SJSA1 (cell line): ENCODE measurements at places on chromosomes 2 and 18. TPM values are rescaled to one million over a fixed set of nuclear protein-coding genes. Genes with fewer than 3 reads are reported as not detected.

Gene FASTKD1
- 25.2 and 30.4 TPM in 2 replicates for total RNA-seq

Gene IL1B
- 4.2 and 4.3 TPM in 2 replicates for total RNA-seq

Gene RAB6C
- total RNA-seq = not detected in 2 replicates

Gene MGAT4A
- not detected in 2 replicates for total RNA-seq

GRCh38 chr2:47295131-47295980, 107.6 kb upstream of the MSH2 start:
- no peaks in the 10 kb centered on the region for H3K27me3 ChIP-seq
- no peak overlapping the region for H3K4me3 ChIP-seq
- peaks cover 14% of the 10 kb centered on the region for H3K4me1 ChIP-seq
- DNase-seq = no peak

DNA sequence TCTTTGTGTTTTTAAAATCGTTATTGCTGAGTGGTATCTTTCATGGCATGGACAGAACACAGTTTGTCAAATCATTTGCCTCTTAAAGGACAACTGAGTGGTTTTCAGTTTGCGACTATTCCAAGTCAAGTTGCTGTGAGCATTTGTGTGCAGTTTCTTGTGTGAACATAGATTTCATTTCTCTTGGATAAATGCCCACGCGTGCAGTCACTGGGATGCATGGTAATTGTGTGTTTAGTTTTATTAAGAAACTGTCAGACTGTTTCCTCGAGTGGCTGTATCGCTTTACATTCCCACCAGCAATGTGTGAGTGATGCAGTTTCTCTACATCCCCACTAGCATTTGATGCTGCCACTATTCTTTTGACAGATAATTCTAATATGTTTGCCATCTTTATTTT, 154.0 kb upstream of the ARL4C start:
- H3K4me1 ChIP-seq = no peaks in the 10 kb centered on the region
- DNase-seq = no peak
- H3K27me3 ChIP-seq = no peaks in the 10 kb centered on the region
- no peaks in the 10 kb centered on the region for H3K36me3 ChIP-seq
- H3K4me3 ChIP-seq = no peak overlapping the region

DNA sequence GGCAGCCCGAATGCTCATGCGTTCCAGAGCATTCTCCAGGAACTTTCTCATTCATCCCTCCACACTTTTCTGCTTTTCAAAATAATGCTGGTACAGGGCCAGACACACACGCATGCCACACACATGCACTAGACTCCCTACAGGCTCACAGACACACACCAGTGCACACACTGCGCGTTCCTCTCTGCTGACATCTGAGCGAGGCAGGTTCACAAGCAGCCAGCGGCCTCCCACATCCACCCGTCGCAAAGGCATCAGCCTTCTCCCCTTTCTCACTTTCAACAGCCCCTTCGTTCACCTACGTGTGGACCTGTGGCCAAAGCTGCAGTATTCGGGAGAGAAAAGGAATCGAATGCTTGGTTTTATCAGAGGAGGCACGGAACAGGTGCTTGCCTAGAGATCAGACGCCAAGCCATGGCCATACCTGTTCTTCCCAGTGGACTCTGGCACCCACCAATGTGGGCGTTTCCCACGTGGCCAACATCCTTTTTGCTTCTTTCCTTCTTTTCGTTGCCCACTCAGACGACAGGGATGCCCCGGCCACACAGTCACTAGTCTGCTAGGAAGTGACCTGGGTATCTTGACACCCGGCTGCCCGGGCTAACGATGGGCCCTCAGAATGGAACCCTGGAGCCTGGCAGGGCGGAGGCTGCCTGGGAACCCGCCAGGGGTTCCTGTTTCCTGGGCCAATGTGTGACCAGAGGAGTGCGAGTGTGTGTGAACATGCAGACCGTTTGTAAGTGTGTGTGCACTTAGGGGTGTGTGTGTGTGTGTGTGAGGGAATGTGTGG, 85.8 kb upstream of the ID2 start:
- H3K36me3 ChIP-seq = no peaks in the 10 kb centered on the region
- H3K27me3 ChIP-seq = no peaks in the 10 kb centered on the region
